ENCODE measurements at places on chromosomes 5 and 9. TPM values are rescaled to one million over a fixed set of nuclear protein-coding genes. Genes with fewer than 3 reads are reported as not detected.

DNA sequence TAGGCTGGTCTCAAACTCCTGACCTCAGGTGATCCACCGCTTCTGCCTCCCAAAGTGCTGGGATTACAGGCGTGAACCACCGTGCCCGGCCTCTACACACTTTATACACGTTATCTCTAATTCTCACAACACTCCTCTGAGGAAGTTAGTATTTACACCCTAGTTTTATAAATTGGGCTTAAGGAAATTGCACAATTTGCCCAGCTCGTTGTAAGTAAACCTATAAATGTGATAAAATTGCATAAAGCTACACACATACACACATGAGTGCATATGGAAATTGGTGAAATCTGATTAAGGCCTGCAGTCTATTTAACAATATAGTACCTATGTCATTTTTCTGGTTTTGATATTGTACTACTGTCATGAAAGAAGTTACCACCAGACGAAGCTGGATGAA is 4.4 kb upstream of the SLC4A9 start:
- DNase-seq, result no peak

DNA sequence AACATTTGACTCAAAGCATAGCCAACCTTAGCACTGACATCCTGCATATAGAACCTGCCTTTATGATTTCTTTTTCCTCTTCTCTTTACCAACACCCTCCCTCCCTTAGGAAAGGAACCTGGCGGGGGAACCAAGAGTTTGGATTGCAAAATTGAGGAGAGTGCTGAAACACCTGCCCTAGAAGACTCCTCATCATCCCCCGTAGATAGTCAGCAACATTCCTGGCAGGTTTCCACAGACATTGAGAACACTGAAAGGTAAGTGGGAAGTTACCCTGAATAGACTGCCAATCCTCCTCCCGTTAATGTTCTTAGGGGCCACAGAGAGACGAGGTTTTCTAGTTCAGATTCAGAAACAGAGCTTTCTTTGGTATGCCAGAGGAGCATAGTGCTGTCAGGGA is 88.8 kb downstream of the RGS7BP start:
- DNase-seq, result no peak

- no peak for DNase-seq
Measured at GRCh38 chr9:18942801-18943200, 90.2 kb downstream of the SAXO1 start.

Gene PCDHA4
- not detected for total RNA-seq

Data from CD8-positive, alpha-beta memory T cell (primary cell).